Uterus (tissue), 4 donors: ENCODE measurements at places on chromosomes 3 and 15.

- no peak for DNase-seq
Measured at GRCh38 chr15:54941417-54941816, 255.3 kb downstream of the RSL24D1 start.

- no peak for DNase-seq
Measured at GRCh38 chr3:9715136-9715535, 11.5 kb downstream of the CPNE9 start.

GRCh38 chr3:137219801-137220445, 262.1 kb downstream of the IL20RB start:
- DNase-seq: no peak

DNA sequence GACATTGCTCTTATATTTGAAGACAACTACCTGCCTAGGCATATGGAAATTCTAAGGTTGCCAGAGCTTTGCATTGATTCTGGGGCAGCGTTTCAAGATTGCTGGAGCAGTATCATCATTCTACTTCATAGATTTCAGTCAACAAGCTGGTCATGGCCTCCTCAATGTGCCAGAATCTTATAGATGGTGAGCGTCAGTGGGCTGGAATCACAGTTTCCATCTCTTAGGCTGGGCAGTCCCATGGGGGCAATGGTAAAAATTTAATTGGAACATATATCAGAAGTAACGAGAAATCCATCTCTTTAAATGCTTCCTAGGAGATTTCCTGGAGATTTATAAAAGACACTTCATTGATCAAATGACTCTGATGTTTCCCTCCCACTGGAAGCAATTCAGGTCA, 258.3 kb downstream of the SV2B start:
- no peak for DNase-seq

DNA sequence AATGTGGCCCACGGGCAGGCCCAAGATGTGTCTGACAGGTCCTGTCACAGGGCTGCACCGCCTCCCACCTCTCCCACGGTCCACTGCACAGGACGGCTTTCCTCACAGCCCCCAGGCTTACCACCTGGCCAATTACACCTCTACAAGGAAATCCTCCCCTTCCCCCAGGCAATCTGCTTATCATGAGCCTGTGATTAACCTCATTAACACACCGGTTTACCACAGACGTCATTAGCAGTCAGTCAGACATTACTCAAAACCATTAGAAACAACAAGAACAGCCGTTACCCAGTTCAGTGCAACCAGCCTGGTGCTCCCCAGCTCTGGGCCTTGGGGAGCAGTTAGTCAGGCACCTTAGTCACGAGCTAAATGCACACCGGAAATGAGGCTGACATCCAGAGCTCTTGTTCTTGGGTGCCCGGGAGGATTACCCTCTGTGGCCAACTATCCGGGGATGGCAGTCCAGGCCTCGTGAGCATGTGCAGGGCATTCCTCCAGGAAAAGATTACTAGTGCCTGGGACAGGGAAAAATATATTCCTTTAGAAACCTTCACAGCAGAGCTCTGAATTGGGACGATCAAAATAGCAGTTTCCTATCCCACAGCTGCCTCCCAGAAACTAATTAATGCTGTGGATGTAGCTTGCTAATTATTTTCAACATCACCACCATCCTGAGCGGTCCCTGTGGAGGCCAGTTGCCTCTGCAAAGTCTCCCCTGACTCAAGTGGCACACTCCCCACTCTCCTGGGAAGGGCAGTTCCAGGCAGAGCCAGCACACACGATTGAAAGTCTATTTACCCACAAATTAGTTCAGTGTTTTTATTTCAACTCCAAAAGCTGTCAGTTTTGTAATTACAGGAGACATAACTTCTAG, 117.4 kb upstream of the ZBED2 start:
- no peak for DNase-seq

DNA sequence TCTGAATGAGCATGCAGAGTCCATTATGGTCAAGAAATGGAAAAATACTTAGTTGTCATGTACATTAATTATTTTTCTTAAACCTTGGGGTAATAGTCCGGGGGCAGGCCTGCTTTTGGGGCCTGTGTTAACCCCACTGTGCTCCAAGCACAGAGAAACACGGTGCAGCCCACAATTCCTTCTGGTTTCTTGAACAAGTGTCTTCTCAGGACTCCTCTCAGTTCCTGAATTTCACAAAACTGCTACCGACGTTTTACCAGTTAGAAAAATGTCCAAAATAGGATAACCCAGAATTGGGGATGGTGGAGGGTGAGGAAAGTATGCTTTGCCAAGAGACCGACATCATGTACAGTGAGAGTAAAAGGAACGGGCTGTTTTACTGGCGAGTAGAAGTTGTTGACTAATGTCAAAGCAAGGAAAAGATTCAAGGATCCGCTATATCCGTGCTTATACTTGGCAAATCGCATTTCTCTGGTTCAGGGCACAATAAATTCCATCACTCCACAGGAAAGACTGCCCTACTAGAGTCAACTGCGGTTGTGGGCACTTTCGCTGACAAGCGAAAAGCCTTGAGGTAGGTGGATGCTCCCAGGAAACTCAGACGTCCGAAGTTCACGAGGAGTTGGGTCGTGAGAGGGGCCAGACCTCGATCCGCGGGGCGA, 495 bp upstream of the NXPE3 start:
- no peak for DNase-seq

DNA sequence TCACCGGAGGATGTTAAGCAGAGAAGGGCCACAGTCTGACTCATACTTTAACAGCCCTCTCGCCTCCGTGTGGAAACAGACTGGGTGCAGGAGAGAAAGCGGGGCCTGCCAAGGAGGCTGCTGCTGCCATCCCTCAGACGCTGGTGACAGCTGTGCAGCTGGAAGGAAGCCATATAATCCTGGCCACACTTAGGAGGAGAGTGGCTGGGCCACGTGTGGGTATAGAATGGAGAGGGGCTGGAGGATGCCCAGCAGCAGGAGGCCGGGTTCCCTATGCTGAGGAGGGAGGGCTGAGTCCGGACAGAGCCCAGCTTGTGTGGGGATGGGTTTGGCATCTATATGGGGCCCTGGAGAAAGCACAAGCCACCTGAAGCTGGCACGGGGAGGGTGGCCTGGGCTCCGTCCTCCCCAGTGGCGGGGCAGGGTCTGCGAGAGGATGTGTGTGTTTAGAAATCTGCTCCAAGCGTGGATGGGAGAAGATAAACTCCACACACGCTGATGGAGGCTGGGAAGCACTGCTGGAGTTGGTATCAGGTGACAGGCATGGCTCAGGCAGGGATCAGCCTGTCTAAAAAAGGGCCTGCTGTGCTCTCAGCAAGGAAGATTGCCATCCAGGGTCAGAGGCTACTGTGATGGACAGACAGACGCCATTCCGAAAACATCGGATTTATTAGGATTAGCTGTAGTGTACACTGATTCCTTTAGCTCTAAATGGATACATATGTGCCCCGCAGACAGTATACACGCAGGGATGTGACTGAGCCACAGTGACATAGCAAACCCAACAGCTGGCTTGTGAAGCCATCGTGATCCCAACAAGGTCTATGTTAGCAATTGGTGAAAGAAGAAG, 15.9 kb downstream of the ABTB1 start:
- no peak for DNase-seq

DNA sequence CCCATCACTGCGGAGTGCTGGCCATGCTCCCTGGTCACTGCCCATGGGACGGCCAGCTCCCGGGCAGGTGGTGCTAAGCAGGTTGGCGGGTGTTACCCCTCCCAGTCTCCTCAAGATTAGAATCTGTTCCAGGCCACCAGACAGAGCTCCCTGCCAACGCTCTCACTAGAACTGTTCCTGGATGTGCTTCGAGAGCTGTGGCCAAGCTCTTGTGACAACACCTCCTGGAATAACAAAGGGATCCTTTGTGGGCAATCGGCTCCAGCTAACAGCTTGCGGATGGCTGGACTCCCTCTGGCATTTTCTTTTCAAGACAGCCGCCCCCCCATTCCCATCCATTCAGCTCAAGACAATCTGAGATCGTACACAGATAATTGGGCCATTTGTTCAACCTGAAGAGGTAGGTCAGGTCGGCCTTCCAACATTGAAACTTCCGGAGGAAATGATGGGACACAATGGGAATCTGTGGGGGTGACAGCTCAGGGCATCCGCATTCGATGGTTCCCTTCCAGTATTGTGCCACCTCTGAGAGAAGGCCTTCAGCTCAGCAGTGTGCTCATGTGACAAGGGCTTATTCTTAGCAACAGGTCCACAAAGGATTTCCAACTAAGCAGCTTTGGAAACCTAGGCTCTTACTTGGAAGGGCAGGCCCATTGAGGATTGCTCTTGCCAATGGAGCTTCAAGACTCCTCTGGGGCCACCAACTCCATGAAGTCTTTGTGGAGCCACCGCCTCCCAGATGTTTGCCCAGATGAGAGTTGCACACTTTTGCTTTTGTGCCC, 11.6 kb upstream of the EPHB3 start:
- DNase-seq: no peak

DNA sequence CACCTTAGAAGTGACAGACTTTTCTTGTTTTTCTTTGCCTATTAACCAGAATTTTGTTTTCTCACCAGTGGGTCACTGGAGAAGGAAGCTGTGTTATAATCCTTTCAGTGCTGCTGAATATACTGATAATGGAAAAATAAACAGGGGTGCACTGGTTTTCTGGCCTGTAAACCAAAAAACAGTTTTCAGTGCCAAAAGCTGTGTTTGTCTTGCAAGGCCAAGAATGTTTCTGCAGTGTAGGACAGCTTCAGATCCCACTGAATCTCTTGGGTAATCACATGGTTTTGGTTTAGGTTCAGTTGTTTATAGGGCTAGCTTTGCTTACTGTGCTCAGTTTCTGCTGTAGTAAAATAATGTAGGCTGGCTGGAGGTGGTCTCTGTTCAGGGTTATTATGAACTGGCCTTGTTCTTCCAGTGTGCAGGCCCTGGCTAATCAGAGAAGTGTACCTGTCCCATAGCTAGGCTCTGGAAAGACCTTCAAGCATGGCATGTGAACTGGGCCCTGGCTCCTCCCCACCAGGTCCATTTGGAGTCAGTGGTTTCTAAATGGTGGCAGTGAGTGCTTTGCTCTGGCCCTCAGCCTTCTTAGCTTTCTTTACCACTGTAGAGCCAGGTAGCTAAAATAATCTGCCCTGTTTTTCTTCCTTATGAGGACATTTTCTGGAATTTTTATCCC, 18.7 kb downstream of the PDE8A start:
- DNase-seq: no peak

GRCh38 chr3:193962986-193963685, 172.8 kb upstream of the HES1 start:
- DNase-seq: no peak
